ENCODE measurements at places on chromosomes 4 and X.

DNA sequence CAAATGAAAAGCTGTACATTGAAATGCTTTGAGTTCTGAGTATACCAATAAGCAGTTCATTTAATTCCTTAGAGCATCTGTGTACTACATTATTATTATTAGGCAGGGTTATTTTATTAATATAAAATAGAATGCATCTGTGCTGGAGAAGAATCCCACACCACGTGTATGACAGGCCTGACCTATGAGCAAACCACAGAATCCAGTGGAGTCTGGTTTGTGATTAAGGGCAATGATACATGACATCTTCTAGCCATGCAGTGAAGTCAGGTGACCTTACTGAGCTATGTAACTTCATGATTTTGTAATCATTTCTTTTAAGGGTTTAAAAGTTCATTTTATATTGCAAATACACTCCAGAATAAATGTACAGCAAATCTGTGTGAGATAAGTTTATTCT is 1165.0 kb upstream of the TENM3 start:
- no peak for DNase-seq

DNA sequence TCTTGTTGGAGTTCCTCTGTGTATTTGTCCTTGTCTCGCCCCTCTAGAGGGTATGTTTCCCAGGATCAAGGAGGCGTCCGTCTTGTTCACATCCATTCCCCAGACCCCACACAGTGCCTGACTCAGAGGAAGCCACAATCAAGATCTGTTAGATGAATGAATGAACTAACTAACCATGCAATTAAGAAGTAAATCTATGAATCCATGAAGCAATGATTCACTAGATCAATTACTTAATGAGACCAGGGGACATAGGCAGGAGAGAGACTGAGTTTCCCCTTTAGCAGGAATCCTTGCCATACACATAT is 11.9 kb downstream of the BLOC1S4 start:
- no peak for DNase-seq

DNA sequence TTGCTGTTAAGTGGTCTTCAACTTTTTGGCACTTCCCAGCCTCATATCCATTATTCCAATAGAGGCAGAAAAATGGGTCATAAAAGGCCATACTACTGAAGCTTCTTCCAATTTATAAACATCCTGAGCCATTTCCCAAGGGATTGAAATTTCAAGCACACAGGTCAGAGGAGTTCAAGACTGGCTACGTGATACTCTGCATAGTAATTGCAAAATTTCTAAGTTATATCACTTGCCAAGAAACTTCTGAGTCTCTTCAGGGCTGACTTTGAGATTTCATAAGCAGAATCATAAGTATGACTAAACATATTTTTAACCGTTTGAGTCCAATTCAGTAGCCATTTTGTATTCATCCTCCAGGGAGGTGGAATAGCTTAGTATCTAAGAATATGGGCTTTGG is 75.6 kb upstream of the RXFP1 start:
- no peak for DNase-seq

- no peak for DNase-seq
Observed at GRCh38 chr4:89416960-89417359, 109.4 kb upstream of the GPRIN3 start.

DNA sequence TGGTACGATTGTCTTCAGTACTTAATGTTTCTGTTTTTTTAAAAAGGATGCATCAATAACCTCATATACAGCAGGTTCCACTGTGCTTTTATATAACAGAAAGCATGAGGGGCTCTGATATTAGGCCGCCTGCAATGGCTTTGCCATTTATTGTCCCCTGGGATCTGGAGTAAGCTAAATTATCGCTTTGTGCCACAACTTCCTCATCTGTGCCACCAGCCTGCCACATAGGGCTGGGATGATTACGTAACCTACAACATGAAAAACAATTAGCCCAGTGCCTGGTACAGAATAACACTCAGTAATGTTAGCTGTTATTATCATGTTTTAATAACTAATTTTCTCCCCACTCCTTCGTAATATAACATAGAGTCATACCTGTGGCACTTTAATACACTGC is 65.5 kb upstream of the TRIM2 start:
- no peak for DNase-seq

DNA sequence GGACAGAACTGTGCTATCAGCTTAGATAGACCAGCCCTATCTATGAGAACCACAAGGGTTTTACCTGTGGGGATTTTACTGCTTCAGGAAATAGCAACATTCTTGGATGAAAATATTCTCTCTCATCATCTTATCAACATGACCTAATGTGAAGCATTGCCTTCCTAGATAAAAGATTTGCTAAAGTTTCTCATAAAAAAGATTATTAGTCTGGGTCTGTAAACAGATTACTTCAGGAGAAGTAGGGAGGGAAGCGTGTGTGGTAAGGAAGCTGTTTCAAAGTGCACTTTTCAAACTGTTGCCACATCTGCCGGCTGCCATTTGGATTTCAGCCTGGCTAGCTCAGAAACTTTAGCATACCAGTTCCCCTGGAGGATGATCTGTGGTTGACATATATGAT is at the start of gene NOX1:
Gene NOX1 (minus strand): TSS at position 35 of the 400 bp plus-strand sequence. CDS start 220 bp downstream, outside the sequence.
- no peak for DNase-seq

DNA sequence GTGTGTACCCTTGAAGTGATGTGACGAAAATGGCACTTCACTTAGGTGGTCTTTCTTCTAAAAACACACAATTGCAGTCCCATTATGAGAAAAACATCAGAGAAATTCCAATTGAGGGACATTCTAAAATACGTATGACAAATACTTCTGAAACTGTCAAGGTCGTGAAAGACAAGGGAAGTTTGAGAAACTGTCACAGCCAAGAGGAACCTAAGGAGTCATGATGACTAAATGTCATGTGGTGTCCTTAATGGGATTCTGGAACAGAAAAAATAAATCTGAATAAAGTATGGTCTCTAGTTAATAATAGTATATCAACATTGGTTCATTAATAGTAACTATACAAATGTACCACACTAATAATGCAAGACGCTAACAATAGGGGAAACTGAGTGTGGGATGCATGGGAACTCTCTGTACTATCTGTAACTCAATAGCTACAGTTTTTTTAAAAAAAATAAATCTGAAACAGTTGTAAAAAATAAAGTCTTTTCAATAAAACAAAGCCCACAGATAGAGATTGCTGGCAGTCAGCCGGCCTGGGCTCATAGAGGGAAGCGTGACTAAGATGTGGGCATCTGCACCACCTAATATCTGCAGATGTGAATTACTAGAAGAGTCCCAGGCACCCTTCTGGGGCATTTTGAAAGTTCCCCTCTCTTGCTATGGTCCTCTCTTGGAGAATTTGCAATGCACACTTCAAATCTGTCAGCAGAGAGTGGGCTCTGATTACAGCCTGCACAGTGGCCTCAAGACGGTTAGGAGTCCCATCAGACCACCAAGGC is 47.6 kb downstream of the MID1IP1 start:
- no peak for DNase-seq

- DNase-seq, result no peak
Observed at GRCh38 chr4:1523907-1524636, 117.8 kb upstream of the NKX1-1 start.

GRCh38 chr4:163440040-163440439 is 33.5 kb downstream of the TKTL2 start:
- no peak for DNase-seq

- no peak for DNase-seq
Observed at GRCh38 chr4:147570616-147571015, 46.6 kb upstream of the TMEM184C start.

- no peak for DNase-seq
Observed at GRCh38 chr4:175770555-175770954, 41.5 kb downstream of the GPM6A start.

- DNase-seq, result no peak
Observed at GRCh38 chrX:111338095-111338698, 67.9 kb upstream of the CAPN6 start.

DNA sequence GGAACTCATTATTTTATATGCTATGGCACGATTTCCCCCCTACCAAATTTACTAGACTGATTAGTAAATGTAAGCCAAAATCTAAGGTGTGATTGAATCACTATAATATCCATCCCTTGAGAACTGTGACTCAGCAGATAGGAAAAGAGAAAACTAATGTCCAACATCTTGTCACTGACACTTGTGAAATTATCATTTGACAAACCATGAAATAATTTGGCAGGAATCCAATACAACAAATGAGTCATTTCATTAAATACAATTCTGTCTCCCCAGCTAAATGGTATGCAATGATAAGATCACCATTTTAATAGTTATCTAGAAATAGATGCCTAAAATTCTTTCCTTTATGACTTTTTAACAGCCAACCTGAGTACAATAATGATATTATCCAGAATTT is 462.3 kb downstream of the DMD start:
- no peak for DNase-seq

GRCh38 chr4:114225436-114225835 is 246.0 kb upstream of the ARSJ start:
- no peak for DNase-seq

DNA sequence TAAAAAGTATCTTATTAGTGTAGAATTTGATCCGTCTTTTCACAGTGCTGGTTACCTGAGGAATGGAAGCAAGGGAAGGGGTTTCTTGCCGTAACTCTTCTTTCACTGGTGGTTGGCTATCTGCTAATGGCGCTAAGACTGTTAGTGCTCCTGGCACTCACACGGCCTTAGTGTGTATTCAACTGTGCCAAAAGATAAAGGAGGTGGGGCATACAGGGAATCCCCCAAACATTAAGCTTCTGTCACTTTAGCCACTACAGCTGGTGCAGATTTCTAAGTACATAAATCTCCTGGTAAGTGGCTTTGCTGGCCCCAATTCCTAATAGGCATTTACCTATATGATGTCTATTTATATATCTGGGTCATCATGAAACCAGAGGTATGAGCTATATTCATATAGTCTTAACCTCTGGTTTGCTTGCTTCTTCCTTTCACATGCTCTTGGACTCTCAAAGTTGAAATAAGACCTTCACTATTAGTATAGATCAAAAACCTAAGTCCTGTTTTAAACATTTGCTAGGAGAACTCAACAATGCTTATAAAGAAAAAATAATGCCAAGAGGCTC is 95.1 kb downstream of the TSPAN7 start:
- DNase-seq, result no peak

- DNase-seq, result no peak
Observed at GRCh38 chrX:49264460-49264859, at the start of gene FOXP3. TSS of gene FOXP3 (minus strand) at chrX:49264710. CDS start at chrX:49258505, 6,205 bp downstream.

DNA sequence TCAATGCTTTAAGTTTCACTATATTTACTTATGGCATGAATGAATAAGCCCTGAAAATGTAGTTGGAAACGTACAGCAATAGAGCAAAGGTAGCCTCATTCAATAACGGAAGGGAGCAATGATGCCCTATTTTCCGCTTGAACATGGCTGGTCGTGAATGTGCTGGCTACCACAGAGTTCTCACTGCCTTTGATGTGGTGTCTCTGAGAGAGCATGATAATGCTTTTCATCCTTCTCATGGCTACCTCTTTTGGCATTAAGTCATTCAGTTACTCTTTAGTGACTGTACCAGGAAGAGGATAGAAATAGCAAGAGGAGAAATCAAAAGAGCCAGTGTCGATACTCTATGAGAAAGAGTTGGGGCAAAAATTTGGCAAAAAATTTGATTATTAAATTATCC is 308.0 kb downstream of the PPP3CA start:
- DNase-seq, result peak; percentile 19

- no peak for DNase-seq
Observed at GRCh38 chrX:115650449-115650848, 89.5 kb downstream of the PLS3 start.

- DNase-seq, result no peak
Observed at GRCh38 chrX:125778261-125778660, 387.8 kb downstream of the DCAF12L2 start.

GRCh38 chr4:150268444-150268843 is 190.2 kb downstream of the DCLK2 start:
- DNase-seq, result no peak

DNA sequence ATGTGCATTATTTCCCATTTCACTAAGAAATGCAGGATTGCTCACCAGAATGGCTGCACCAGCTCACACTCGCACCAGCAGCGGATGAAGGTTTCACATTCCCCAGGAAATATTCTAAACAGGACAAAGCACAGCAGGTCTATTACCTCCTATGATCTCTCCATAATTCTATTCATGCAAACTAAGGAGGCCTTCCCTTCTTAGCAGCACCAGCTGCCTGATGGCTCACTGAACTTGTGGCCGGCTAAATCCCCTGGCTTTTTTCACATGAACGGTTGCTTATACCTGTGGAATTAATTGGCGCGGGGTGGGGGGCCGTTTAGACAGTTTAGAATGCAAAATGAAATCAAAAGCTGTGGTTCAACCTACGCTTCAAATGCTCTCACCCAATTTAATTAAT is 73.5 kb upstream of the SRD5A3 start:
- DNase-seq, result no peak
